ENCODE measurements at places on chromosomes 16 and 17. TPM values are rescaled to one million over a fixed set of nuclear protein-coding genes. Genes with fewer than 3 reads are reported as not detected.
A peak's percentile ranks its signal among the peaks of the same experiment; 100 is the strongest.

DNA sequence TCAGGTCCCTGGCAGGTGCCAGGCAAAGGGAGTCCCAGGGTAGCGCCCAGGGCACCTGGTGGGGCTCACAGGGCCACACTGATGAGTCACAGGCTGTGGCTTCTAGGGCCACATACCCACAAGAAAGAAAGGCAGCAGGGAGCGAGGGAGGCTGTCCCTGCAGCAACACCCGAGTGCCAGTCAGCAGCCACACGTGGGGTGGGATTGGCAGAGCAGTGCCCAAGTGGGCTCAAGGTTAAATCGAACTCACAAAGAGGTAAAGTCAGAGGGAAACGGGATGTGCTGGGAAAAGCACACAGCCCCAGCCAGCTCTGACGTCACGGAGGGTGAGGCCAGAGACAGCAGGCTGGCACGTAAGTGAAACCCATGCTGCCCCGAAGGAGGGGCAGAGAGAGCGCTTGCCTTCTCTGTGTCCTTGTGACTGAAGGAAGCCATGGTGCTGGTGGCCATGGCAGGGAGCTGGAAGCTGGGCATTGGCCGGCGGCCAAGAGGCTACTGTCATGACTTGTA lies 33.8 kb downstream of the FA2H start:
- peak; percentile 93 for DNase-seq

DNA sequence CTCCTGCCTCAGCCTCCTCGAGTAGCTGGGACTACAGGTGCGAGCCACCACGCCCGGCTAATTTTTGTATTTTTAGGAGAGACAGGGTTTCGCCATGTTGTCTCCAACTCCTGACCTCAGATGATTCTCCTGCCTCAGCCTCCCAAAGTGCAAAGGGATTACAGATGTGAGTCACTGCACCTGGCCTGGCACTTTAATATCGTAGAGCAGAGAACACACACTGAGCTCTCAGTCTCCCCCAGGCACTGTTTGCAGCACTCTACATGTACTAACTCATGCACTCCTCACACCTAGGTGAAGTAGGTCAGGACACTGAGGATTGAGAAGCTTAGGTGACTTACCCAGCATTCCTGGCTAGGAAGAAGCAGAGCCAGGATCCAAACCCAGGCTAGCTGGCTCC lies 15.0 kb downstream of the C17orf100 start:
- no peak for DNase-seq

DNA sequence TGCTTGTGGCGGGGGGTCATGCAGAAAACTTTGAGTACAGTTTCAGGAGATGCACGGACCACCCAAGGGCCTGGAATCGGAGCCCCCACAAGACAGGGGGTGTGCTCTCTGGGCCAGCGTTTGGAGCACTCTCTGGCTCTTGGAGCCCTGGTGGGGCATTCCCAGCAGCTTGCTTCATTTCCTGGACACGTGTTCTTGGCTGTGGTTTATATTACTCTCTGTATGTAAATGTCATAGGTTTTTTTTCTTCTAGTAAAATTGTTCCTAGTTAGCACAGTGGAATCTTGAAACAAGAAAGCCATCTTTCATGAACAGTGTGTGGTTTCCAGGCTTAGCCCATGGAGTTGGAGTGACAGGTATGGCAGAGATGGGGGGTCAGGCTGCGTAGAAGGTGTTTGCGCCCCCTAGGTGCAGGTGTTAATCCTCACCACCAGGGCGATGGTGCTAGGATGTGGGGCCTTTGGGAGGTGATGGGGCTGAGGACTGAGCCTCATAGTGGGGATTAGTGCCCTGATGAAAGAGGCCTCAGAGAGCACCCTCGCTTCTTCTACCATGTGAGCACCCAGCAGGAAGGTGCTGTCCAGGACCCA lies 79.8 kb downstream of the JPH3 start:
- DNase-seq: no peak

The NXPH3 gene
- total RNA-seq: 0.23 TPM

The CD300C gene
- total RNA-seq: 0.45 TPM

GRCh38 chr16:81717662-81718189 lies 61.4 kb upstream of the PLCG2 start:
- no peak for DNase-seq

The GNGT2 gene
- total RNA-seq: 0.87 TPM

- peak; percentile 28 for DNase-seq
Measured at GRCh38 chr16:74035816-74036215, 260.8 kb upstream of the PSMD7 start.

- peak; percentile 64 for DNase-seq
Measured at GRCh38 chr17:74192950-74193781, 10.3 kb upstream of the RPL38 start.

The DPH1 gene
- total RNA-seq: 16.5 TPM

The IL34 gene
- total RNA-seq: not detected

- no peak for DNase-seq
Measured at GRCh38 chr17:42334677-42335076, 46.4 kb downstream of the STAT5A start.

DNA sequence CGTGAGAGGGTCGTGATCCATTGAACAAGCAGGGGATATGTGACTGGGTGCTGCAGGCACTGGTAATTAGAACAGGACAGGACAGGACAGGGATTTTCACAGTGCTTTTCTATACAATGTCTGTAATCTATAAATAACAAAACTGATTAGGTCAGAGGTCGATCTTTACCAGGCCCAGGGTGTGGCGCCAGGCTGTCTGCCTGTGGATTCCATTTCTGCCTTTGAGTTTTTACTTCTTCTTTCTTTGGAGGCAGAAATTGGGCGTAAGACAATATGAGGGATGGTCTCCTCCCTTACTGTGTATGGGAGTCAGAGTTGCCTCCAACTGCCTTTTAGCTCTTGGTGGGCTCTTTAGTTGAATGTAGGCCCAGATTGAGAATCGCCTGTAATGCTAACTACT lies 1.5 kb upstream of the ZNF764 start:
- no peak for DNase-seq

- peak; percentile 83 for DNase-seq
Measured at GRCh38 chr17:31499771-31500554, 108.5 kb downstream of the RAB11FIP4 start.

The FOXN1 gene
- total RNA-seq: not detected

The IGSF6 gene
- not detected for total RNA-seq

- DNase-seq: peak; percentile 55
Measured at GRCh38 chr17:17859909-17860765, 23.4 kb upstream of the SREBF1 start.

The PPP1R27 gene
- not detected for total RNA-seq

The NPW gene
- total RNA-seq: not detected

- DNase-seq: no peak
Measured at GRCh38 chr16:78277321-78278055, 178.0 kb downstream of the WWOX start.

GRCh38 chr16:67396159-67397035 lies 3.1 kb upstream of the TPPP3 start:
- peak; percentile 74 for DNase-seq

- DNase-seq: no peak
Measured at GRCh38 chr16:78939597-78939996, 660.9 kb downstream of the MAF start.

The RBFOX1 gene
- total RNA-seq: 0.31 TPM

The AOC3 gene
- 0.04 TPM for total RNA-seq

GRCh38 chr17:1485423-1486376 lies 6.8 kb downstream of the MYO1C start:
- no peak for DNase-seq

DNA sequence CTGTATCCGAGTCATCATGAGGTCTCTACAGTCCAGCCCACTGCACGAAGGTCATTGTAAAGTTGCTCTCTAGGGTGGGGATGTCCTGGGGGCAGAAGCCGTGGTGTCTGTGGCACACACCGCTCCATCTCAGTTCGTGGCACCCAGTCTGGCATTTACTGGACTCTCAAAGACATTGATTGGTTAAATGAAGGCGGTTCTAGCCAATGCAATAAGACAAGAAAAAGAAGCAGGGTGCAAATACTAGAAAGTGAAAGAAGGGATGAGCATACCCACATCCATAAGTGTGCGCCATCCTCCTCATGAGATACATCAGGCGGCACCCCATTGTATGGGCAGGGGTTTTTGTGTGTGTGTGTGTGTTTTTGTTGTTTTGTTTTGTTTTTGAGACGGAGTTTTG lies 10.7 kb upstream of the ATP2A3 start:
- no peak for DNase-seq

DNA sequence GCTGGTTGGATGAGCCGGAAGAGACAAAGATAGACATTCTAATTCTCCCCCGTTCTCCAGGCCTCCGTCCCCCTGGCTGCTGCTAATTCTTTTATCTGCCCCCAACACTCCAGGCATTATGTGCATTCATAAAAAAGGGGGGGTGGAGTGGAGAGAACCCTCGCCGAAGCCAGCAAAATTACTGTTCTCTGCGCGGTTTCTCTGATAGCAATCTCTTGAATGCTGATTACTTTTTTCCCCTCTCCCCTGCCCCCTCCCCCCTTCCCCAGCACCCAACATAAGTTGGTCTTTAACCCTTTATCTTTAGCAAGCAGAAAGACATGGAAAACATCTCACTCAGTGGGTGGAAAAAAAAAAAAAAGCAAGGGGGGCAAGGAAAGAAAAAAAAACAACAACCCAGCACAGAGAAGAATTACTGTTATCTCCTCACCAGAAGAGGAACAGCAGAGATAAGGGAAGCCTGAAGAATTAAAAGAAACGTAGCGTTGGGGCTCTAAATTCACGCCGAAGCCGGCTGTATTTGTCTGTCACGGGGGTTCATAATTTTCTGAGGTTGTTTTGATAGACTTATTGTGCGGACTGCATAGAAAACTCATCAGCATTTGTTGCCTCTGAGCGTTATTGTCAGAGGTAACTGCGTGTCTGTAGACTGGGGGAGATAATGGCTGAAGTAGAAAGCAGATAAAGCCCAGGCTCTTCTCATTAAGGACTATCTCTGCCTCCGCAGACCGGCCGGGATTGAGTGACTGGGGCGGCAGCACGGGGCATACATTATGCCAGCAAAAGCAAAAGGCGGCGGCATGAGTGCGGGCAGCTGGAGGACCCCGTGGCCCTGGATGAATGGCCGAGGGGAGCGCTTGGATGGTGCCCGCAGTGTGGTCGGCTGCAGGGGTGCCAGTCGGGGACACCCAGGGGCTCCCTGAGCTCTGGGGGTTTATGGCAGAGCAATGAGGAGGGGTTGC lies 126.9 kb downstream of the MRM1 start:
- no peak for DNase-seq

The GPR142 gene
- not detected for total RNA-seq

The TMC6 gene
- total RNA-seq: 2.7 TPM

DNA sequence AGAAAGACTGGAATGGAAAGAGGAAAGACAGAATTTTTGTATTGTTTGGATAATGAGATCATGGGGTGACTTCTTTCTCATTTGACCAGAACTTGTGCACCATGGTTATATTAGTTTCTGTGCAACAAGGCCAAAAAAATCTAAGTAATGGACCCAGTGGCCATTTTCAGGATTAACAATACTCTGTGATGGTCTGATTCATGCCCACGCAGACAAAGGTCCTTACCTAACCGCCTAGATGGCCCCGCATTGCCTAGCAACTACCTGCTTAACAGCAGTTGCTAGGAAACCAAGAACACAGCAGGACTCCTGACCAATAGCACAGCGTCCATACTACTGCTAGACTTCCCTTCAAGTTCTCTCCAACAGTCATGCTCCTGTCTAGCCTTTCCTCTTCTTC lies 22.4 kb downstream of the MIS12 start:
- peak; percentile 29 for DNase-seq

DNA sequence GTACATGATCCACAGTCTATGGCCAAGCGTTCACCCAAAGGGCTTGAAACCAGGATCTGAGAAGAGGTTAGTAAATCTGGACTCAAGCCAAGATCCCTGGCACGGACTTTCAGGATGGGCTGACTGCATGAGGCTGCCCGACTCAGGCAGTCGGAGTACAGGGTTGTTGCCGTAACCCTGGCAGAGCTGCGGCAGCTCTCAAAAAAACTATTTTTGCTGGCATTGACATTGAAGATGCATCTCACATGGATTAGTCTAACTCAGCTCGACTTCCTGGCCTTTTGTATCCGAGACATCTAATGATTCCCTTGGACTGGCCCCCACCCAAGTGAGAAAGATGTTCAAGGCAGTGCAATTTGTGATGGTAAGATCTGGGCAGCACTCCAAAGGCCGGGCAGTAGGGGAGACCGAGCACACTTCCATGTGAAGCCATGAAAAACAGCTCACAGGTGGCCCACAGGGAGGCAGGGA lies 6.2 kb downstream of the SLC47A1 start:
- DNase-seq: no peak

- no peak for DNase-seq
Measured at GRCh38 chr17:71157297-71157696, 963.5 kb upstream of the SOX9 start.

DNA sequence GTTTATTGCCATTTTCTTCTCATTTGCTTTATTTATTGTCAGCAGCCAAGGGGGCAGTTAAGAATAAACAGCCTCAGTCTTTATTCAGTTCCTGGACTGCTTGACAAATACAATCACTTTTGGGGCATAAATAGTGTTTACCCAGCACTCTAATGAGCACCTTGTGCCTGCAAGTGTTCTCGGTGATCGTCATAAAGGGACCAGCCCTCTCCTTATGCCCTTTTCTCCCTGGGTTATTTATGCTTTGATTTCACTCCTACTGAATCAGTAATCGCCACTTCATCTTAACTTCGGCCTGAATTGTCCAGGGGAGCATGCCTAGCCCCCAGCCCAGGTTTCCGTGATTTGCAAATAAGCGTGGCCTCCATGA lies 55.7 kb upstream of the CACNG5 start:
- no peak for DNase-seq

- no peak for DNase-seq
Measured at GRCh38 chr17:12790249-12791106, 1.2 kb downstream of the ARHGAP44 start.

The PLSCR3 gene
- 20.0 TPM for total RNA-seq

DNA sequence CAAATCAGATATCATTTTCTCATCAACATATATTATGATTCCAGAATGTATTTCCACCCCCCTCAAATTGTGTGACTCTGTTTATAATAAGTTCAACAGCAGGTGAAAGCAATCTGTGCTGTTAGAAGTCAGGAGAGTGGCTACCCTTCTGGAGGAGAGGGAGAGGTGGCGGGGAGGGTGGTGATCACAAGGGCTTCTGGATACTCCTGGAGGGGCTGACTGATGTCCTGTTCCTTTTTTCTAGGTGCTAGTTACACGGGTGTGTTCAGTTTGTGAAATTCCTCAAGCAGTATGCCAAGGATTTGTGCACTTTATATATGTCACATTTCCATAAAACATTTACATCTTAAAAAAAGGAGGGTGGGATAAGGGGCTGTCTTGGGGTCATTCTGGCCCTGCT lies 119.1 kb downstream of the IRF8 start:
- no peak for DNase-seq

The OTOP2 gene
- total RNA-seq: not detected

GRCh38 chr16:8866118-8866883 lies 2.5 kb downstream of the CARHSP1 start:
- no peak for DNase-seq

DNA sequence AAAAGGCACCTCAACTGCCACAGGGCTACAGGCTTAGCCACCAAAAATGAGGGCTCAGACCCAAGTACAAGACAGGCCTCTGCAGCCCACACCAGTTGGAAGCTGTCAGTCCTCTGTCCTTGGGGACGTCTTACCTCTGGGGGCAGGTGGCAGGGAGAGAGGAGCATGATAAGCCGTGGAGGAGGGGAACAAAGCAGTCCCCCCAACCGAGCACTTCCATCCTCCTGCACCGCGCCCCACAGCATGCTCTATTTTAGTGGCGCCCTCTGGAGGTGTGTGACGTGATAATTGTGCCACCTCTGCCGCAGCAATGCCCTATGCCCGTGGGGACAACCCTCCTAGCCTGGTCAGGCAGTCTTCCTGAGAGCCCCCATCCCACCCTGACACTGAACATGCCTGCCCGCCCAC lies 13.6 kb downstream of the G6PC3 start:
- DNase-seq: no peak

All from H4 (cell line).